ENCODE measurements at places on chromosomes 5 and 9.

- no peak for DNase-seq
These were observed 6.9 kb downstream of the COL23A1 start for GRCh38 chr5:178583279-178583678.

GRCh38 chr9:93270976-93271375 is 87.0 kb downstream of the WNK2 start:
- no peak for DNase-seq

- DNase-seq, result no peak
These were observed 193.6 kb upstream of the ANKRD55 start for GRCh38 chr5:56426693-56427092.

- DNase-seq, result no peak
These were observed 96.9 kb upstream of the HAPLN1 start for GRCh38 chr5:83817591-83817990.

DNA sequence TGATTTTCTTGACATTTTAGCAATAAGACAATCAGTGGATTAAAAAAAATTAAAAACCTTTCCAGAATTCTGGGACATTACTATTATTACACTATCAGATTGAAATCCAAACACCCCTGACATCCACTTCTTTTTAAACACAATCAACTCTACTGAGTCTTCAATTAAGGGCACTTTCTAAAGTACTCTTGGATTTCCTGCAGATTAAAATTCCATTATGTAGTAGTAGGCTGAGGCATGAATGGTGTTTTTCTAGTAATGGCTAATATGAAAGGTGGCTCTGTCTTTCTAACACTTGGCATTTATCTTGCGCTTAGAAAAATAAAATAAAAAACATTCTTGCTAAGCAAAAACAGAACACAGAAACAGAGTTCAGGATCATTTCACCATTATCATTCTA is 107.8 kb downstream of the OXCT1 start:
- no peak for DNase-seq

DNA sequence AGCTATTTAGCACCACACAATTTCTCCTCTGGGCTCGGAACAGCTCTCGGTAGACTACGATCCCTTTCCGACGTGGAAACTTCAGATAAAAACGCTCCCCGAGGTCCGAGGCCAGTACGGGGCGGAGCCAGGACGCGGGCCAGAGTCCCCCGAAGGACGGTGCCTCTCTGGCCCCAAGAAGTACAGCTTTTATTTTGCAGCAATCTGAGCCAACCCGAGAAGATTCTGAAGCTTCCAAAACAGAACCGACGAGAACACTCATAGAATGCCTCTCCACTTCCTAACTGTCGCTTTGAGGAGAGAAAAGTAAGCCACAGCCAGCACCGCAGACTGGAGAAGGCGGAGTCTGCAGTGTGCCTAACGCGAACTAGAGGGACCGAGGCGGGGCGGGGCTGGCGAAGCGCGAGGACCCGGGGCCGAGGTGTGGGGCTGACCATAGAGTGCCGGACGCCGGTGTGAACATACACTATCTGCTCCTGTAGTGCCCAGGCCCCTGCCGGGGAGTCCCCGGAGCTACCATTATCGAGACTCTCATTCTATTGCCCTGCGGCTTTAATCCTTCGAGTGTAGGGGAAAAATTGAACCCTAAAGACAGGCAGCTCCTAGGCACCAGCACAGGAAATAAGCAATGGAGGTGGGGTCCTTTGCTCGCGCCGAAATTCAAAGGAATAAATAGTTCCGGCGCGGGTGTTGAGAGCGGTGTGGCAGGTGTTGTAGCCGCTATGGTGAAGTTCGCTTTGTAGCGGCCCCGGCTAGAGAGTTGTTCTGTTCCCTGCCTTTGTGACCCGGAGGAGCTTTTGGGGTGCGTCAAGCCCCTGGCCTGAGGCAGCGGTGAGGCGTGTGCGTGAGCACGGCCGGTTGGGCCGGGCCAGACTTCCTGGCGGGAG is at the start of gene SMC2:
Gene SMC2 (plus strand): TSS at position 663 of the 887 bp plus-strand sequence. CDS start 1,076 bp downstream, outside the sequence.
- peak; percentile 78 for DNase-seq

GRCh38 chr9:29039258-29039657 is 1466.0 kb upstream of the C9orf72 start:
- DNase-seq, result no peak

GRCh38 chr9:18009902-18010301 is 431.0 kb downstream of the SH3GL2 start:
- DNase-seq, result no peak

- DNase-seq, result no peak
These were observed 15.2 kb upstream of the SLC36A1 start for GRCh38 chr5:151432210-151432609.

GRCh38 chr9:135036861-135037465 is 50.5 kb upstream of the OLFM1 start:
- no peak for DNase-seq

DNA sequence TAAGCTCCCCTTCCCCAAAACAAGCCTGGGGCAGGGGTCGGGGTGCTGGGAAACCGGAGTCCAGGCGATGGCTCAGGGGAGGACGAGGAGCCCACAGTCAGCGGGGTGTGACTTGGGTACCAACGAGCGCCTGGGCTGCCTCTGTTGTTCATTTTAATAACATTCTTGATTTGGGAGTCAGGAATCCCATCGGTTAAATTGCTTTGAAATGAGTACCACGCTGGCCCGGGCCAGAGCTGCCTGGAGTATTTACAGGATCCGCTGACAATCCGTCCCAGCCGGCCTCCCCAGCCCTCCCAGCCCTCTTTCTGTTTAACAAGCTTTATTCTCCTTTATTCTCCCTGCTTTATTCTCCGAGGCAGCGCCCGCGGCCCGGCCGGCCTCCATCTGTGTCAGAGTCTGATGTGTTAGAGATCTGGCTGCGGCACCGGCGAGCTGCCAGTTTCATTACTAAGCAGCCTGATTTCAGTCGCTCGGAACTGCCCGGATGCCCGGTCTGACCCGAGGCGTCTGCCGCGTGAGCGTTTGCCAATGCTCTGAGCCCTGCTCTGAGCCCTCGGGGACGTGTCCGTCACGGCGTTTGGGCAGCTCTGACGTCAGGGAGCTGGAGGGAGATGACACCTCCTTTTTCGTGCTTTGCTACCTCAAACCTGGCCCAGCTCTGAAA is 16.5 kb upstream of the QRFP start:
- peak; percentile 81 for DNase-seq

- peak; percentile 47 for DNase-seq
These were observed 282.9 kb downstream of the SLF1 start for GRCh38 chr5:94901191-94901979.

- peak; percentile 99 for DNase-seq
These were observed 73.0 kb upstream of the IL17B start for GRCh38 chr5:149452007-149452664.

DNA sequence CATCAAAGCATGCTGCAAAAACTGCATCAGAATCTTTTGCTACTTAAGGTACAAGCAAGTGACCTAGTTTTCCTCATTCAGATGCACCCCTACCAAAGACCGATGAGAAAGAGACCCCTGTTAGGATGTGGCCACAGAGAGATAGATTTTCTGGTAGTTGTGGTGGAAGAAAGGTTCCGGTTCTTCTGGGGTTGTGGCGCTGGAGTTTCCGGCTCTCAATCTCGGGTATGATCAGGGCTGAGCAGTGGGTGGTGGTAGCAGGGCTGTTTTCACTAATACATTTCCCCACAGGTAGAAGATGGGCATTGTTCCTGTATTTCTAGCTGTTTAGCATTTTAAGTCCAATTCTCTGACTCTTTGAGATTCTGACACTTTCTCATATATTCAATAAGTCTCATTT is 58.4 kb downstream of the PCSK1 start:
- DNase-seq, result no peak

DNA sequence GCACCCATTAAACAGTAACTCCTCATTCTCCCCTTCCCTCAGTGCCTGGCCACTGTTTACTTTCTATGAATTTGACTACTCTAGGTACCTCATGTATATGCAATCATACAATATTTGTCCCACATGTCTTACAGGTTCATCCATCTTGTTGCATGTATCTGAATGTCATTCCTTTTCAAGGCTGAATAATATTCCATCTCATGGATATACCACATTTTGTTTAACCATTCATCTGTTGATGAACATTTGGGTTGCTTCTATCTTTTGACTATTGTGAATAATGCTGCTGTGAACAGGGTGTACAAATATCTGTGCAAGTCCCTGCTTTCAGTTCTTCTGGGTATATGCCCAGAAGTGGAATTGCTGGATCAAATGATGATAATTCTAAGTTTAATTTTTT is 40.9 kb downstream of the INIP start:
- no peak for DNase-seq
